Stimulated activated CD4-positive, alpha-beta T cell treated with anti-CD3 and anti-CD28 coated beads, Interleukin-15, amount 100 ng/mL, for 48 hours (primary cell): ENCODE measurements at places on chromosomes 3 and 15.

GRCh38 chr15:72751751-72752455 lies 31.7 kb downstream of the ADPGK start:
- DNase-seq = no peak

- no peak for DNase-seq
Measured at GRCh38 chr3:157752956-157753786, 250.0 kb upstream of the VEPH1 start.

DNA sequence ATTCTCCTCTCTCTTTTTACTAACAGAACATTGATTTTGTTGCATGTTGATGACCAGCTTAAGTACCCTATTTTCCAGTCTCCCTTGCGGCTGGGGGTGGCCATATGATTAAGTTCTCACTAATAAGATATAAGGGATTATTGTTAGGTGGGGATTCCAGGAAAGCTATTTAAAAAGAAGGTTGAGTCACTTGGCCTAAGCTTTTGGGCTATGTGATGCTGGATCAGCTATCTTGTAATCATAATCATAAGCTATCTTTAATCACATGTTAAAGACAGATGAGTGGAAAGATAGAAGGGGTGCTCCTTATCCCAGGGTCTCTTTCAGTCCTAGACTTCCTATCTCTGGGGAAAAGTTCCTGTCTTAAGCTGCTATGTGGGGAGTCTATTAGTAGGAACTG lies 59.9 kb downstream of the CGNL1 start:
- DNase-seq = no peak

DNA sequence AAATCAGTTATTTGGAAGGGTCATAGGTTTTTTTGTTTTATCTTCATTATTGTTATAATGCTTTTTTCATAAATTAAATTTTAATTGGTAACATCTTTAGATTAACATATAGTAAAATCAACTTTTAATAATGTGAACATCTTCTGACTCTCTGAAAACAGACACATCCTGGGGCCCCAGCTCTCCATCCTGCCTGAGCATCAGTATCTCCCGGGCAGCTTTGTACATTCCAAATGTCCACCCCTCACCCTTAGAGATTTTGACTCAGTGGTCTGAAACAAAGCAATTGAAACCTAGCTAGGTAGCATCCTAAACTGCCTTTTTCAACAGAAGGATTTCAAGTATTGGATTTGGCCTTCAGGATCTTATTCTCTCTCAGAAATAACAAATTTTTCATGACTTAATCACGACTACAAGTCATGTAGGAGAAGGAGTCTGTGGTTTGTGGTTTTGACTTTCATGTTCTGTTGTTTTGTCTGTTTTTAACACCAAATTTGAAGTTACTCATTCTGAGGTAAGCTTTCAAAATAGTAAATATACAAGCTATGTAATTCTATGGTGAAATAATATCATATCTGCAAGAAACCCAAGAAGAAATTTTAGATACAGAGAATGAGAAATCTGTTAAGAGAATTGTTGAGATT lies 147.3 kb upstream of the UBE2E2 start:
- no peak for DNase-seq

- no peak for DNase-seq
Measured at GRCh38 chr3:127929818-127930413, 14.9 kb downstream of the KBTBD12 start.

DNA sequence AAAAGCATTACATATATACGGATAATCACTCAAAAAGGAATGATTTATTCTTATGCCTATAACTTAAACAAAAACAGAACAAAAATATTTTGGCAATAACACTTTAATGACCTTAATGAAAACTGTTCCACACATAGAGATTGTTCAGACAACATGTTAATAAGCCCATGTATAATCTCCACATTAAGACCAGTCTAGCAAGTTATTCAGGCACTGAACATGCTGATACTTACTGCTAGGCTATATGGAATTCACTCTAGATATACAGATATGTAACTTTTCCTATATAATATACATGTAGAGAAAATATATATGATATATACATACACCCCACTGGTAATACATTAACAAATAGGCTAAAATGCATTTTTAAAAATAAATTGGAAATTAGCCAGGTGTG lies 43.8 kb upstream of the USP50 start:
- DNase-seq = no peak

GRCh38 chr3:86673991-86674390 lies 317.0 kb downstream of the VGLL3 start:
- no peak for DNase-seq

DNA sequence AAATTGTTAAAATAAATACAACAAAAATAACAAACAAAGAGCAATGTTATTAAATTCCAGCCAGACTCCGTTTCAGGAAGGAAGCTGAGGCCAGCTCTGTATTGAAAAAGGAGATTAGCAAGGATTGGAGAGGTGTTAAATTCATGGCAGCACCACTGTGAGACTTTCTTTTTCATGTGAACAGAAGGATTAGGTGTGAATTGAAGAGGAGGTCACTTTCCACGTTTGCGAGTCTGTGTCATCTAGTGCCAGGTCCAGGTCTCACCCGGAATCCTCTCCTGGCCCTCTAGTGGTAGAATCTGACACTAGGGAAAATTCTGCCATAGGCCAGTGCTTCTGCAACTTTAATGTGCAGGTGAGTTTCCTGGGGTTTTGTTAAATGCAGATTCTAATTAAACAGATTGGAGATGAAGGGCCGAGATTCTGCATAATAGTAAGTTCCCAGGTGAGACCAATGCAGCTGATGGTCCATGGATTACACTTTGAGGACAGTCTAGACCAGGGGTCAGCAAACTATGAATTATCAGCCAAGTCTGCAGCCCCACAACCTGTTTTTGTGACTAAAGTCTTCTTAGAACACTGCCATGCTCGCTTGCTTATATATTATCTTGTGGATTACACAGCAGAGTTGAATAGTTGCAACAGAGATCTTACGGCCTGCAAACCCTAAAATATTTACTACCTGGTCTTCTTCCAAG lies 9.2 kb upstream of the SLC6A1 start:
- DNase-seq = no peak

GRCh38 chr15:75036212-75036616 lies 12.8 kb downstream of the PPCDC start:
- no peak for DNase-seq

- no peak for DNase-seq
Measured at GRCh38 chr3:158790901-158791589, 10.8 kb upstream of the MFSD1 start.

- no peak for DNase-seq
Measured at GRCh38 chr3:43239755-43240154, 46.6 kb upstream of the SNRK start.

- DNase-seq = no peak
Measured at GRCh38 chr15:41473418-41473817, 20.3 kb upstream of the ITPKA start.

- no peak for DNase-seq
Measured at GRCh38 chr3:166118049-166118448, 280.8 kb upstream of the BCHE start.

- no peak for DNase-seq
Measured at GRCh38 chr3:25350725-25351114, 77.3 kb upstream of the RARB start.

GRCh38 chr3:192170659-192171058 lies 556.7 kb downstream of the FGF12 start:
- no peak for DNase-seq

- peak; percentile 42 for DNase-seq
Measured at GRCh38 chr3:56864090-56864489, 62.3 kb upstream of the ARHGEF3 start.

DNA sequence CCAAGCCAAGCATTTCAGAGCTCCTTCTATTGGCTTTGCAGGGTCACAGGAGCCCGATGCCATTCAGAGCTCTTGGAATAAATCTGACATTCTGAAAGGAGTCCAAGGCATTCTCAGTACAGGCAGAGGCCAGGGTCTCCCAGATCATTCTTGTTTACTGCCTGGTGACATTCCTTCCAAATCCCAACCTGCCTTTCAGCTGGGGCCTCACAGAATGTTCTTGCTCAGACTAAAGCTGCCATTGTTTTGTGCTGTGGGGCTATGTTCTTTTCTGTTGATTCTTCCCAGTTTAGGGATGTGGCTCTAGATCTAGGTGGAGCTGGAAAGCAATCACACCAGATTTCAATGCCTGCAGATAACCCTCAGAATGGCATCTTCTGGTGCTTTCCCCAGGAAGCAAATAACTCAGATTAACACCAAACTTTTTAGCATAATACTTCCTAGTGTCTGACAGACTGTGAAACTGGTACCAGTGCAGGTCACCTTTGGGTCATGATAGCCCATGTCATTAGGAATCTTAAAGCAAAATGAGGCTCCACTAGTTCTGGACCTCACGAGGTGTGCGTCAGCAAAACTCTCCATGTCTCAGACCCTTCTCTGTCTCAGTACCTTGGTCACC lies 166.9 kb downstream of the CHST2 start:
- DNase-seq = no peak

- DNase-seq = no peak
Measured at GRCh38 chr3:20931834-20932233, 745.8 kb upstream of the SGO1 start.

- DNase-seq = no peak
Measured at GRCh38 chr3:2036076-2036475, 62.6 kb upstream of the CNTN4 start.

GRCh38 chr3:195873971-195874370 lies 34.4 kb downstream of the TNK2 start:
- no peak for DNase-seq

GRCh38 chr3:43328653-43329052 lies 42.3 kb downstream of the SNRK start:
- DNase-seq = no peak

GRCh38 chr3:125078951-125079674 lies 23.3 kb upstream of the HEG1 start:
- DNase-seq = no peak

DNA sequence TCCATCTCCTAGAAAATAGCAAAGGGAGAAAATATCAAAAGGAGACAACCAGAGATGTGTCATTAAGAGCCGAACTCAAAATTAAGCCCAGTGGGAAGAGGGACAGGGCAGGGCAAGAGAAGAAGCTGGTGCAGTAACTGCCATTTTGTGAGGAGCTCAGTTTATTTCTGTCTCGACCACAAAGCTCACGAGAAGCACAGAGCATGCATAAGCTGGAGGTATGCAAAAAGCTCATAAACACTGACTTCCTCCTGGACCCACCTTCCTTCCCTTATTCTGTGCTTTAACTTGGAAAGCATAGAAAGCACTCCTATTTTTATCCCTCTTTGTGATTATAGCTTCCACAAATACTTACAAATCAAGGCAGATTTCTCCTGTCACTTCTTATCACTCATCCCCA lies 81.3 kb downstream of the DGKG start:
- DNase-seq = no peak

GRCh38 chr15:78301828-78302227 lies 2.4 kb upstream of the SKIC8 start:
- DNase-seq = no peak

DNA sequence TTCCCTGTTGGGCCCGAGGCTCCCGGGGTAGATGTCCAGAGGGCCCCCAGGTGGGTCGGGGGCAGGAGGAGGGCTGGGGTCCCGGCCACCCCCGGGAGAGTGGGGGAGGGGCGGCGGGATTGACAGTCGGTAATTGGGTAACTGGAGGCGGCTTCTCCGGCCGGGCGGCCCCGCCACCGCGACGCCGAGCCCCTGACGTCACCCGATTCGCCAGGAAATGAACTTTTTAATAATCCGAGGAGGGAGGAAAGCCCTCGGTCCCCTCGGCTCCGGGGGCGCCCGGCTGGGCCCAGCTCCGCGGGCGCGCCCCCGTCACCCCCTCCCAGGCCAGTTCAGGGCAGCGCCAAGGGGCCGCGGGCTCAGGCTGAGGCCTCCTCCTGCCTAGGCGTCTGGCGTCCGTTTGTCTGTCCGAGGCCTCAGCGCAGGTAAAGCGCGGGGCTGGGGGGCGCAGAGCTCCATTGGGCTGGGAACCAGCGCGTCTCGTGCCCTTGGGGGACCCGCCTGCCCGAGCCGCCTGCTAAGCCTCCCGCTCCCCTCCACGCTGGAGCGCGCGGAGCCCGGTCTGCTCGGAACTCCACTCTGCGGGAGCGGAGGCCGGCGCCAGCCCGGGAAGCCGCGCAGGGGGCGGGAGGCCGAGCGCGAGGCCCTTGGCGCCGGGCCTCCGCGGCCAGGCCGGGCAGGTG lies 3.9 kb downstream of the GATA2 start:
- no peak for DNase-seq

DNA sequence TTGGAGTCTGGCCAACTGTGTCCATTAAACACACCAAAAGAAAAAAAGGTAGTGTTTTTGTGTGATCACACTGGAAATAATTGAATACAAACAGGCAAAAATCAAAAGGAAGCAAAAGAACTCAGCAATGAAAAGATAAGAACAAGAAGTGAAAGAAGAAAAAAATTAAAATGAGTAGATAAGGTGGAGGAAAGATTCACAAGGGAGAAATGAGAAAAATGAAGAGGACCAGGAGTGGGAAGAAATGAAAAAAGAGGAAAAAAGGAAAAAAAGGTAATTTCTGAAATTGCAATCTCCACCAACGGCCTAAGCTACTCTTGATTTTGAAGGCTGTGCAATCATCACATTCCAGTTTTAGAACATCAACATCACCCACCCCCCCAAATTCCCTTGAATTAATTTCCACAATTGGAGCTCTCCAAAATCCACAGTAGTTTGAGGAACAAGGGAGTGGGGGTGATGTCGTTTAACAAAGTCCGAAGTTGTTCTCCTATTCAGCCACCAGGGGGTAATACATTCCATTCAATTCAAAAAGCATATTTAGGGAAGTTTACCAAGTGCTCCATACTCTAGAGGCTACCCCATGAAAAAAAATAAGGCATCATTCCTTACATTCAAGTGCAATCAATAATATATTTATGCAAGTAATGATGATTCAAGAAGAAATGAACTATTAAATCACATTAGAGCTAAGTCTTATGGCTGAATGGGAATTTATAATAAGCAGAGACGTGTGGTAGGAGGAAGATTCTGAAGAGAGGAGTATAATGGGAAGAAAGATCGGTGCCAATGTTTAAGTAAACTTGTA lies 37.4 kb downstream of the ZNF860 start:
- DNase-seq = no peak

GRCh38 chr3:9876991-9877390 lies 3.1 kb downstream of the CIDEC start:
- DNase-seq = no peak

GRCh38 chr3:11307830-11308432 lies 35.7 kb downstream of the ATG7 start:
- DNase-seq = no peak

- DNase-seq = no peak
Measured at GRCh38 chr15:31433091-31433490, 106.5 kb downstream of the KLF13 start.

DNA sequence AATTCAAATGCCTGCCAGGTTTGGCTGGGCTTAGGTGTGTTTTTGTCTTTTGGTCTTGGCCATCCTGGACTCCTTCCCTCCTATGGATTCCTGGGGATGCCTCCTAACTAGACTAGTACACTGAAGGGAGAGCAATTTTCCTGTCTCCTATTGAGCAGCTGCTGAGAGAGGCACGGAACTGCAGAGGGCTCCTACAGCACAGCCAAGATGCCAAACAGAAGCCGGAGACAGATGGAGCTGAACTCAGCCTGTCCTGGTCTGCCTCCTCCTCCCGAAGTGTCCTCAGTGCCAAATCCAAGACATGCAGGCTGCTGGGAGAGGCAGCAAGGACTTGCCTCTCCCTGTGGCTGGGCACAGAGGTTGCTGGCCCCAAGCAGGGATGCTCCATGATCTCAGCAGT lies 256.6 kb upstream of the PROK2 start:
- no peak for DNase-seq

GRCh38 chr3:39757307-39757706 lies 52.1 kb upstream of the MYRIP start:
- no peak for DNase-seq
